ENCODE measurements at places on chromosomes 3 and 15.

DNA sequence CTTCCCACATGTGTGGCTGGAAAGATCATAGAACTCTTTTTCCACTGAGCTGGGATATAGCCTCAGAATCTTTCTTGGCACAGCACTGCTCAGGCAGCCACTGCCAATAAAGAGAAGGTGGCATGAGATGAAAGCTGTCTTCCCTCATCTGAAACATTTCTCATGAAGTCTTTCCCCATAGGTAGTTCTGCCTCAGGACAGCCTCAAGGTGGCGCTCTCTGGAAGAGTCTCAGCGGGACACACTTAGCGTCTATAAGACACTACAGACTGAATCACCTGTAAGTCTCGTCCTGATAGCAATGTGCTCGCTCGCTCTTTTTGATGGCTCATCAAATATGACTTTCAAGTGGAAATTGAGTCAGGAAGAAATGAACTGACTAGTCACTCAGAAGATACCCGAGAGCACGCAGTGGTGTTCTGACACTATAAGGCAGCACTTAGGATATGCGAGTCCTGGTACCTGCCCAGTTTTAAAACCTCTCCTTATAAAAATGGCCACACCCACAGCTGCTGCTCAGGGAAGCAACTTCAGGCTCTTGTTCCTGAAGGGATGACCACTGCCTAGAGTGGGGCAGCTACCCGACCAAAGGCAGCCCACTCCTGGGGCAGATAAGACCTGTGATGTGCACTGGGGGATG lies 269.5 kb downstream of the SUCLG2 start:
- no peak for DNase-seq

- DNase-seq = no peak
These were observed 102.2 kb downstream of the ABHD5 start for GRCh38 chr3:43792904-43793303.

DNA sequence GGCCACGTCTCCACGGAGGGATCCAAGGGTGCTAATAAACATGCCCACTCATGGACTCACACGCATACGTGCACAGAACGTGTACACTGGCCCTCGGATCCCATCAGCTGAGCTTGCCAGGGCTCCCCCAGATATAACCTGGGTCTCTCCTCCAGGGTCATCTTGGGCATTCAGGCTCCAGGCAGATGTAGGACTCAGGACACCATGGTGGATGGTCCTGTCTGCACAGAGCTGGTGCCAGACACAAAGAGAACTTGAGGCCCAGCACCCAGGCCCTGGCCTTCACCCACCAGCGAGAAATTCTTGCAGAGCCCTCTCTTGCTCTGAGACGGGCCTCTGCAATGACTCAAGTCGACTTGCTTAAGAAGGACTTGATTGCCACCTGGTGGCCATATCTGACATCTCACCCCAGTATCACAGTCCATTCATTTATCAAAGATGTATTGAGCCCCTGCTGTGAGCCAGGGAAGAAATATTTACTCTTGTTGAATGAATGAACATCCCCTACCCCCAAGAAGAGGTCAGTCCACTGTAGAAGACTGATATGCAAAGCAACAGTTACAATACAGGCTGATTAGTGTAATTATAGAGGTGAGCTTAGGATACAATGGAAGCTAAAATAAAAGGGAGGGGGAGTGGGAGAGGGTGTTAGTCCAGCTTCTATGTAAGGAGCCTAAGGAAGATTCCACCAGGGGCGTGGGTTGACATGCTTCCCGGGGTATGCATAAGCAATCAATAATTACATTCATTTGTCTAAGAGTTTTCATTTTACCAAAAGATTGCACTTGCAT lies 34.2 kb upstream of the VPS8 start:
- peak; percentile 68 for DNase-seq

DNA sequence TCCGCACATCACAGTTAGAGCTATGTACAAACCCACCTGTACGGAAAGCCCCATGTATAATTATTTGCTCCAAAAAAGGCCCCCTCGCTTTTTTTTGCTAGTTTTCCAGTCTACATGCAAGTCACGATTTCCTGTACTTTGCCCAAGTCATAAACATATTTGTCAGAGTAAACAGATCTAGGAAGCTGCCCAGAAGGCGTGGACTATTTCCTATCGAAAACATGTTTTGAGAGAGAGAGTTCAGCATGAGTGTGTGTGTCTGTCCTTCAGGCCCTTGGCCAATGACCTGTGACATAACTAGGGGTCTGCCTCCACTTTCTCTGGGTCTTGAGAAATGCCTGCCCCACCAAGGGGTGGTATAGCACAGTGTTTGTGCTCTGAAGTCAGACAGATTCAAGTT lies 72.7 kb upstream of the HACD2 start:
- DNase-seq = no peak

GRCh38 chr3:148331081-148331846 lies 366.4 kb upstream of the AGTR1 start:
- DNase-seq = no peak

All from stimulated activated CD4-positive, alpha-beta T cell treated with anti-CD3 and anti-CD28 coated beads, TNF-alpha, amount 100 ng/mL, for 4 hours (primary cell).